Muscle of arm (tissue), 14 donors: ENCODE measurements at places on chromosomes 11 and 22. TPM values are rescaled to one million over a fixed set of nuclear protein-coding genes. Genes with fewer than 3 reads are reported as not detected.

DNA sequence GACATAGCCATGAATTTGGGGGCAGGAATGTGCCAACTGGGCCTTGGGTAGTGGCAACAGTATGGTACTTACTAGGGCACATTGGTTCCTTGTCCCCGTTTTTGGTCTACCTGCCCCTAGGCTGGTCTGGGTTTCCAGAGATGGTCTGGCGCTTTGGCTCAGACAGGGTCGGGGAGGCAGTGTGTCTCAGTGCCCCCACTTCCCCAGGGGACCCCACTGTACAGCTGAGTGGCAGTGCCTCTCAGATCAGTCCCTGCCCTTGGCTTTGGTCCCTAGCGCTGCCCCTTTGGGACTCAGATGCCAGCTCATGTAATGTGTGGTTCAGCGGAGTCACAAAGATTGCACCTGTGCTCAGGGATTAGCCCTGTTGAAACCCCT lies 3.3 kb downstream of the RIC8A start:
- no peak for DNase-seq

BIRC3 gene
- polyA plus RNA-seq: 3.5 TPM

- DNase-seq: no peak
These were observed 443.5 kb downstream of the SOX6 start for GRCh38 chr11:15912825-15913224.

HSPB2 gene
- polyA plus RNA-seq: 82.1 TPM

DNA sequence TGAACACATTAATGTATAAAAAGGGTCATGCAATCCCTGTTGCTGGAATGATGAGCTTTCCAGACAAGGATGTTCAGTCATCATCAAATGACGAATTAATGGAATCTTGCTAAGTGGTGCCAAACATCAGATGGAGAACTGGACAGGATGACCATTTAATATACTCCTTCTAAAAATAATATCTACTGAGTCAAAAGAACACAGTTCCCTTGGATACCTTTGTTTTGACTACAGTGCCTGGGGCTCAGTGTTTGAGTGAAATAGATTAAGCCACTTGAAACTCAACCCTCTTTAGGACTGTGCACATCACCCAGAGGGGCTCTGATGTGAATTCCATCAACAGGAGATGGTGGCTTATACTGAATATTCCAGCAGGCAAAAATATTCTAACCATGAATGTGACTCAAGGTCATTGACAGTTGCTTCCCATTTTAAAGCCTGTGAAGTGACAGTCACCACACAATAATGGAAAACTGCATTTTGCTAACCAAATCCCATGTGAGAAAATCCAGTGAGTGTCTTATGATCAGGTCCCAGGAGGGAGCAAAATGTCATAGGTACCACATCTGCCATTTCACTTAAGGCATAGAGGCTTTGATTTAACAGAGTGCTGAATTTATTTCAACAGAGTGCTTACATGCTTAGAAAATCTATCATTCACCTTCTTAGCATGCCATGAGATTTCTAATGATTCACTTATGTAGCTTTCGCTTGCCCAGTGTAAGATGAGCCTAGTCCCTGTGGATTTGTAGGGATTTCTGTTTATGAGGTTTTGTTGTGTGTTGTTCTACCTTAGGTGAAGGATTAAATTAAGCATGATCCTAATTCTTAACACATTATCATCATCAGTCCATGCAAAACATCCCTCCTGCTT lies 41.3 kb upstream of the SLN start:
- peak; percentile 42 for DNase-seq

- DNase-seq: no peak
These were observed 75.2 kb downstream of the EIF3M start for GRCh38 chr11:32658639-32659406.

DNA sequence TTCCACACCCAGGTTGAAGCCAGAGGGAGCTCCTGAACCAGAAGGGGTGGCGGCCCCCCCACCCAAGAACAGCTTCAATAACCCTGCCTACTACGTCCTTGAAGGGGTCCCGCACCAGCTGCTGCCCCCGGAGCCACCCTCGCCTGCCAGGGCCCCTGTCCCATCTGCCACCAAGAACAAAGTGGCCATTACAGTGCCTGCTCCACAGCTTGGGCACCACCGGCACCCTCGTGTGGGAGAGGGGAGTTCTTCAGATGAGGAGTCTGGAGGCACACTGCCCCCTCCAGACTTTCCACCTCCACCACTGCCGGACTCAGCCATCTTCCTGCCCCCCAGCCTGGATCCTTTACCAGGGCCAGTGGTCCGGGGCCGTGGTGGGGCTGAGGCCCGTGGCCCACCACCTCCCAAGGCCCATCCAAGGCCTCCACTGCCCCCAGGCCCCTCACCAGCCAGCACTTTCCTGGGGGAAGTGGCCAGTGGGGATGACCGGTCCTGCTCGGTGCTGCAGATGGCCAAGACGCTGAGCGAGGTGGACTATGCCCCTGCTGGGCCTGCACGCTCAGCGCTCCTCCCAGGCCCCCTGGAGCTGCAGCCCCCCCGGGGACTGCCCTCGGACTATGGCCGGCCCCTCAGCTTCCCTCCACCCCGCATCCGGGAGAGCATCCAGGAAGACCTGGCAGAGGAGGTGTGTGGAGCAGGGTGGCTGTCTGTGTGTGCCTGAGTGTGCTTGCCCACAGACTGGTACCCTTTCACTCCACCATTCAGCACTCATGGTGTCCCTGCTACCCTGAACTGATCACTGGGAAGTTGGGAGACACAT lies 6.7 kb downstream of the PHOX2A start:
- DNase-seq: no peak

GRCh38 chr11:3155216-3155615 lies 9.9 kb downstream of the OSBPL5 start:
- no peak for DNase-seq

GRCh38 chr22:44648085-44648820 lies 53.8 kb upstream of the PRR5 start:
- no peak for DNase-seq

GRCh38 chr11:112318184-112318591 lies 57.5 kb upstream of the PLET1 start:
- peak; percentile 21 for DNase-seq

- DNase-seq: no peak
These were observed 14.3 kb downstream of the MYO7A start for GRCh38 chr11:77142091-77142975.

DNA sequence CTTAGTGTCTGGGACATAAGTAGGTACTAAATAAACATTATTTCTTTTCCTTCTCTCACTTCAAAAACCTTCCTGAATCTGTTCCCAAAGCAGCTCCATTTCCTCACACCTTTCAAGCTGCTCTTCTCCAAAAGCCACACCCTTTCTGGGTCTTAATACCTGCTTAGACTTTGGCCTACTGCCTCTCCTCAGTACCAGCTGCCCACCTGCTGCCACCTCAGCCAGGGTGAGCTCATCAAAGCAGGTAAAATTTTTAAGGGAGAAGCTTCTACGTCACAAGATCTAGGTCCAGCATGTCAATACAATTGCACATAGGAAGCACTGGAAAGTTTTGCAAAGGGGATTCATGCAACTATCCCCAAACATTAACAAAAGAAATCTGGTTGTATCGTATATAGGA lies 108.4 kb downstream of the RPL27A start:
- DNase-seq: no peak

DNA sequence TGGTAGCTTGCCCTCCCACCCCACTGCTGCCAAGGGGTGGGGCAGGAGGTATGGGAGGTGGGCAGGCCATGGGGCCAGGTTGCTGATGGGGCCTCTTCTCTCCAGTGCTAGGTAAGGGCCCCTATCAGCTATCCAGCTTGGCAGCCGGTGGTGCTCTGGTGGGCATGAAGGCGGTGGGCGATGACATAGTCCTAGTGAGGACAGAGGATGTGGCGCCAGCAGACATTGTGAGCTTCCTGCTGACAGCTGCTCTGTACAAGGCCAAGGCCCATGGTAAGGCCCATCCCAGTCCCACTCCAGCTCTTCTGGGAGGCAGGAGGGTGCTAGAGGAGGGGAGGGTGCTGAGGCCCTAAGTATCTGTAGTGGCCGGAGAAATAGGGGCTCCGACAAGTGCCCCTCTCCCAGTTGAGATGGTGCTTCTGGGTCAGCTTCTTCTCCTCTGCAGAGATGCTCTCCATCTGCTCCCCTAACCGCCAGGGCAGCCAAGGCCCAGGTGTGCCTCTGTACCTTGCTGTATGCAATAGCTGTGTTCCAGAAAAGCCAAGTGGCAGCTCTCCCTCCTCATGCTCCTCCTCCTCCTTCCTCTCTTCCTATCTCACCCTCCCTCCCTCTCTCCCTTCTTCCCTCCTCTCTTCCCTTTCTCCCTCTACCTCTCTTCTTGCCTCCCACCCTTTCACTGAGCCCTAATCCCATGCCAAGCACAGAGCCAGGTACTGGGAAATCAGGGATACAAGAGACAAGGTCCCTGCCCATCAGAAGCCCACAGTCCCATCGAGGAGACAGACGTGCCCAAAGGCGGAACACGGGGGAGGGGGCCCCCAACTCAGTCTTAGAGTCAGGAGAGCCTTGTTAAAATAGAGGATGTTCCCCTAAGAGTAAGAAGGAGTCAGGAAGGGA lies 55.3 kb downstream of the OTOG start:
- DNase-seq: no peak

CATSPERZ gene
- not detected for polyA plus RNA-seq

DNA sequence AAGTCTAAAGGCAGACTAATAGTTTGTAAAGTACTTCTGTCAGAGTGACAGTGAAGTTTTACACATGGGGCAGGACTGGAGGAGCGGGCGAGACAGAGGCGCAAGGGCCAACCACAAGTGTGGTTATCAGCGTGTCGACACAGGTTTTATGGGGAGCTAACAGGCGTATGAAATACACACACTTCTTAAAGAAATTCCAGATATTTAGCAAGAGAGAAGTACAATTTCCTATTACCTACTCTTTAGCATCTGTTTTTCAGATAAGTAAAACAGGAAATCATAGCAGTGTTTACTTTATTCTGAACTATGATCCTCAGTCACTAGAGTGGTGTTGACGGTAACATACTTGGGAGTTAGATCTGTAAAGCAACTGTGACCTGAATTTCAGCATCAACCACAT lies 22.5 kb downstream of the VSIG10L2 start:
- no peak for DNase-seq

DNA sequence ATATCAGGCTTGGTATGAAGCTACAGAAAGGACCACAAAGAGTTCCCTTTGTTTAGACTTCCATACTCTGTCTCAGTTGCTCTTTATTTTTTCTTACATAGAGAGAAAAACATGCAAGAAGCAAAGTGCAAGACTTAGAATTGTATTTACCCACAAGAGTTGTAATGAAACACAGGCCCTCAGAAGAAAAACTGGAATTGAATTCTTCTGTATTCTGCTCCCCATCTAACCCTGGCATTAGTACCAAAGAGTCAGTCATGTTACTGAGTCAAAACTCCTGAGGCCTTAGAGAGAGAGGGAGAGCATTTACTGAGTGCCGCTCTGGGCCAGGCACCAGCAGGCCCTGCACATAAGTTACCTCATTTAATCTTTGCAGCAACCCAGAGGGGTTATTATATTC lies 43.9 kb upstream of the DLAT start:
- no peak for DNase-seq

DNA sequence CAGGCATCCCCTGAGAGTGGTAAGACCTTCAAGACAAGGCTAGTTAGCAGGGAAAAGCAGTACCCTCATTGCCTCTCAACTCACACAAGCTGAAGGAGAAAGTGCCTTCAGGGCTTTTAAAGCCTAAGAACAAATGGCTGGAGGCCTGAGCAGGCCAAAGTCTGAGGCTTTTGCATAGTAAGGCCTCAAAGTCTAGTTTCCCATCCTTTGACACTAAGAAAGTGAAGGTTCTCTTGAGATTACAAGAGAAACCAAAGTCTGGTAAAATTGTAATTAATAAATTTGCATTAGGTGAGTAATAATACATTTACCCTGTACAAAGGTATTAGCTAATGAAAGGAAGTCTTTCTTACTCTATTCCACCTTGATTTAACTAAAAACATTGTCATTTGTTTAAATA lies 47.0 kb upstream of the CCDC89 start:
- no peak for DNase-seq

DNA sequence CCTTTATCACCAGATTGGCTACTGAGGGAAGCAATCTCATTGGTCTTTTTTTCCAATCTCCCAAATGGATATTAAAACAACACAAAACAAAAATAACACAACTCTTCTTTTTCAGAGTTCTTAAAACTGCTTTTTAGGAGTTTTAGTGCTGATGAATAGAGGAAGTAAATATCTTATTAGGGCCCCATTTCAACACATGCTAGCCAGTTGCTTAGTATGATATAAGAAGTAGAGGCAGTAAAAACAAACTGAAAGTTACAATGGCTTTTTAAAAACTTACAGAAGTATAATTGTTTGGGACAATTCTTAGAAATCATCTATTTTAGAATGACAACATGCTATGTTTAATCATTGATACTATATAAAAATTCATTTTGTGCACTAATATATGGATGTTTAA lies 3.4 kb downstream of the C11orf71 start:
- DNase-seq: no peak

DNA sequence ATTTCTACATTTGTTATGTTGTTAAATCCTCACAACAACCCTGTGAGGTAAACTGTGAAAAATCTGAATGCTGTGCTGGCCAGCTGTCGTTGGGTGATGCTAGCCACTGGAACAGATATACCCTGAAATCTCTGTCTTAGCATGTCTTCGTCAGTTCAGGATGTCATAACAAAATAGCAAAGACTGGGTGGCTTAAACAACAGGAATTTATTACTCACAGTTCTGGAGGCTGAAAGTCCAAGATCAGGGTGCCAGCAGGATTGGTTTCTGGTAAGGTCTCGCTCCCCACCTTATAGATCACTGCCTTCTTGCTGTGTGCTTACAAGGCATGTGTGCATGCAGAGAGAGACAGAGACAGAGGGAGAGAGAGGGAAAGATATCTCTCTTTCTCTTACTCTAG lies 211.7 kb downstream of the C11orf91 start:
- DNase-seq: no peak

DNA sequence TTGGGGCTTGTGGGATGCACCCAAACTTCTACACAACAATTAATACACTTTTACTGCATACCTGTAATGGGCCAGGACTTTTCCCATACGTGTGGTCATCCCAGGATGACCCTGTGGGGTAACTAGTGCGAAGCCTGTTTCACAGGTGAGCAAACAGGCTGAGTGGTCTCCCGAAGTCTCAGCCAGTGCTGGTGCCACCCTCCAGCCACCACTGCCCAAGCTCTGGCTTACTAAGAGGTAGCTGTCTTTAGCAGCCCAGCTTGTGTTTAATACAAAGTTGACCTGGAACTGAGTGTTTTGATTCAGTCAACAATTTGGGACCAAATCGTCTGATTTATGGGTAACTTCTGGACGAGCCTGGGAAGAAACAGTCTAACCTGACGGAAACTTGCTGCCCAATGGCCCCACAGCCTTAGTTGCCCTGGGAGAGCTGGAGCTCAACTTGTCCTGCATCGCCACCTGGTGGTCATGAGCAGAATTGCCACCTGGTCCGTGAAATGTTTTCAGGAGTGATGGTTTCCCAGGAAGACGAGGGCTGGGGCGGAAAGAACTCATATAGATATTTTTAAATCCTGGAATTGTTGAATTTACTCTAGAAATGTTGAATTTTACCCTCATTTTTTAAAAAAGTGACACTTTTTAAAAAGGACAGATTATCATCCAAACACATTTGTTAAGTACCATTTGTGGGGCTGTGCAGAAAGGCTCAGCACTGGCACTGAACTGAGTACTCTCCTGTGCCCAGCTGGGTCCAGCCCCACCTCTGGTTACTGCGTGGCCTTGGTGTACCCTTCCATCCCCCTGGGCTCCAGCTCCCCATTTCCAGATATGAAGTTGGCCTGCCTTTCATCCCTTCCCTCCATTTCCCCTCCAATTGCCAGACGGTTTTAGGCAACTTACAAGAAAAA lies 95.5 kb upstream of the PARVA start:
- peak; percentile 85 for DNase-seq

- DNase-seq: no peak
These were observed 15.1 kb downstream of the CDPF1 start for GRCh38 chr22:46234969-46235368.

FOLR2 gene
- 24.6 TPM for polyA plus RNA-seq

DDIAS gene
- polyA plus RNA-seq: 3.3 TPM

- no peak for DNase-seq
These were observed 42.1 kb downstream of the PTPRJ start for GRCh38 chr11:48022445-48022844.
